ENCODE measurements at places on chromosomes 1 and 21.

DNA sequence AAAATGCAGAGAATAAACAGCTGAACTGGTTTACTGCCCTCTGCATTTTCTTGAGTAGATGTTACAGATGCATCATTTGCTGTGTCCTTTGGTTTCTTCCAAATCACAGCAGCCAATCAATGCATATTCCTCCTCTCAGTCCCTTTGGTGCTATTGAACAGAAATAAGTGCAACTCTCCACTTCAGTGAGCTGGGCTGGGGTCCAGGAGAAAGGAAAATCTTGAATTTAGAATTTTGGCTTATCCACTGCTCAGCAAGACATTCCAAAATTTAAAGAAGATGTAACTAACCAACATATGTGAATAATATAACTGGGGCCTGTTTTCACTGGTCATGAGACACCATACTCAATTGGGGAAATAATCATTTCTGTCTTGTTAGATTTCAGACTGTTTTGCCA is 39.2 kb downstream of the PRMT6 start:
- DNase-seq: no peak

DNA sequence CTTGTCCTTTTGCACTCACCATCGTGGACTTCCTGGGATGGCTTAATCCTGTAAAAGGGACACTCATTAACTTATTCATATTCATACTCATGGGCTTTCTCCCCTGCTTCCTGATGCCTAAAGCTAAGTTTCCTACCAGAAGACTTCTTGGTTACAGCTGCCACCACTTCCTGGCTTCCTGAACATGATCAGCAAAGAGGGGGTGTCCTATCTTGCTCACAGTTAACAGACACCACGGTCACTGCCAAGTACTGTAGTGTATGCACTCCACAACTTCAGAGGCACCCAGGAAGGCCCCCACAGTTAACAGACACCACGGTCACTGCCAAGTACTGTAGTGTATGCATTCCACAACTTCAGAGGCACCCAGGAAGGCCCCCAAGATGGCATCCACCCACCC is 177.8 kb downstream of the SIPA1L2 start:
- no peak for DNase-seq

DNA sequence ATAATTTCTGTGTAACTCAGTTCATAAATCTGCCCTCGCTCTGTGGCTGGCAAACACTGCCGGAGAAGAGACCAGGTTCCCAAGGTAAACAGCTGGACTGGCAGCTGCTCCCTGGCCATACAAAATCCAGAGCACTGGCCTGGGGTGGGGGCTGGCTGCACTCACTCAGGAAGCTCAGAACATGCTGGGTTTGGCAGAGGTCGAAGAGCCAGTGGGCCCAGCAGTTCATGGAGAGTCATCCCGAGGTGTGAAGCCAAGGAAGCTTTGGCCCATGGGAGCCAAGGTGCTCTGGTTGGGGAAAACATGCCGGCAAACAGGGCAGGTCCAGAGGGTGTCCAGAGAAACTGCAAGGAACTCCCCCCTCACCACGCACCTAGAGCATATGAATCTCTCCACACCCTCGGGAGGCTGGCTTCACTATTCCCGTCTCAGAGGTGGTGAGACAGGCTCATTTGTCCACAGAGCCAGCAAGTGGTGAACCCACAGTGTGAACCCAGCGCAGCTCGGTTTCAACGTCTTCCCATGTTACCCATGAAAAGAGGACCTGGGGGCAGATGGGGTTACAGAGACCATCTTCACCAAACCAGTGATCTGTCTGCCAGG is 102.4 kb downstream of the DMRTB1 start:
- DNase-seq: no peak

DNA sequence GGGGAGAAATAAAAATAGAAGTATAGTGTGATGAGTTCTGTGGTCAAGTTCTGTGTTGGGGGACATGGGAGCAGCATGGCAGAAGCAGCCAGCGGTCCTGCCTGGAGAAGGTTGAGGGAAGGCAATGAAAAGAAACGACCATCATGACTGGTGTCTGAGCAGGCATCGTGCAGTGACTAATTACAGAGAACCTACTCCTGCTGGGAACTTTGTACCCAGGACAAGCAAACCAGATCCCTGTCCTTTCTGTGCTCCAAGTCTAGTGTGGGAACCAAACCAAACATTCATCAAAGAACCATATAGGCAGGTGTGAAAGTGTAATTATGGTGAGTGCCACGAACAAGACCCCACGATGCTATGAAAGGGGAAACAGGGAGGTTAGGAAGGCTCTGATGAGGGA is 25.8 kb downstream of the KIAA0040 start:
- no peak for DNase-seq

DNA sequence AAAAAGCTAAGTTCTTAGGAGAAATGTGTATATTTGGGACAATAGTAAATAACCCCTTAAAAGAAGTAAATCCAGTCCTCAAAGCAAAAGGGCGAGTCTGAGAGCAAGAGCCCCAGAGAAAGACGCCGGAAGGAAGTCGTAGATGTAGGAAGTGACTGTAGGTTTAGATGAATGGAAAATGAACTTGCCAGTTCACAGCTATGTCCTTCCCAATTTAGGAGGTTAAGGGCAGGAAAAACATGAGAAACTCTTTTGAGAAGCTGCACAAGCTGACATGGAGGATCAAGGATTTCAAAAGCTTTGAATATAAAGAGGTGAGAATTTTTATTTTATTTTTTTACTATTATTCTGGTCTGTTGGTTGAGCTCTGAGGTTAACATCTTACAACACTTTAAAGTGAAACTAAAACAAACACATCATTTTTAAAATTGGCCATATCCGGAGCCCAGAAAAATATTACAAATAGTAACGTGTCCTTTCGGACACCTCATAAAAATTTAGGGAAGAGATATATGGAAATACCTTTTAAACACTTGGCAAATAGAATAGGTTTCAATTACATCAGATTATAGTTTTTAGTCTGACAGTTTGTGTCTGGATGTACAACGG is 1178.6 kb downstream of the MRPL39 start:
- DNase-seq: no peak

GRCh38 chr1:171279678-171280077 is 31.4 kb downstream of the FMO1 start:
- DNase-seq: no peak

GRCh38 chr1:149927056-149927562 is 494 bp downstream of the SF3B4 start:
- DNase-seq: no peak

DNA sequence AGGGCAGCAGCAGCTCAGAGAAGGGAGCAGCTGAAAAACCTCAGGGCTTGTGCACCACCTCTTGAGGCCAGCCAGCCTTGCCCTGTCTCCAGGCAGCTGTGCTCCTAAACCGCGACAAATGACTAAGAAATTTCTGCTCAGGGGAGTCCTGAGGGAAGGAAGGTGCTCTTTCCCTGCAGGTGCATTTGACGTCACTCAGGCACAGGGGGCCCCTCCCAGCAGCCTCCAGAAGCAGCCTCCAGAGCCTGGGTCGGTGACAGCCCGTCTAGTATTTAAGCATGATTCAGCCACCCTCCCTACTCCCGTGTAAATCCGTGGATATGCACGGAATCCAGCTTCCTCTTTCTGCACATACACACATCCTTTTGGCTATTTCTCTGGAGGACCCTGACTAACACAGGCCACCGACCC is 560.5 kb downstream of the KIF26B start:
- DNase-seq: no peak

- no peak for DNase-seq
Measured at GRCh38 chr1:117565076-117565556, 40.7 kb upstream of the TENT5C start.

DNA sequence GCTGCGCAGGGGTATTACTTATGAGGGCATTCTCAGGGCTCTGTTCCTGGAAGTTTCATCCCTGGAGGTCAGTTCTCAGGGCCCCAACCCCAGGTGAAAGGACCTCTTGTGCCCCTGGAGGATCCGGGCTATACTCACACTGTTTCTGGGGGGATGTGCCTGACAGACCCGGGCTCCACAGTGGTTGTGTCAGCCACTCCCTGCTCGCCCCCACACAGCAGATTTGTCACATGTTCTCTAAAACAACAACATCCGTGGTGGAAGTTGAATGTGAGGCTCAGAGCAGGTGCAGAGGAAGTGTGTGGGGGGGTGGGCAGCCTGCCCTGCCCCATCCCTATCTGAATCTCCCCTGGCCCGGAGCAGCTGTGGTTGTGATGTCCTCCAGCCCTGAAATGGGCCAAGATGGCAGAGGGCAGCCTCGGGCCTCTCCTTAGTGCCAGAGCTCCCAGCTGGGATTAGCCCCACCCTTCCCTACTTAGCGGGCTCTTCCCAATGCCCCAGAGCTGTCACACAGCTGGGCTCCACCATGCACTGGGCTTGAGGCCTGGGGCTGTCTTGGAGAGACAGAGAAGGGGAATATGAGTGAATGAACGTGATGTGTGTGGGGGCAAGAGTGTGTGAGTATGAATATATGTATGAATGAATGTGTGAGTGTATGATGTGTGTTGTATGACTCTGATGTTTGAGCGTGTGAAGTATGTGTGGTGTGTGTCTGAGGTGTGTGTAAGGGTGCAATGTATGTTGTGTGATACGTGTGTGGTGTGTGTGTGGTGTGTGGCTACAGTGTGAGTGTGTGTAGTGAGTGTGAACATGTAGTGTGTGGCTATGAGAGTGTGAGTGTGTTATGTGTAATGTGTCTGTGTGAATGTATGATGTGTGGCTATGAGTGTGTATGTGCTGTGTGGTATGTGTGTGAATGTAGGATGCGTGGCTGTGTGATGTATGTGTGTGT is 1.5 kb upstream of the FCMR start:
- DNase-seq: no peak

- no peak for DNase-seq
Measured at GRCh38 chr1:244111027-244111426, 59.9 kb downstream of the ZBTB18 start.

- DNase-seq: no peak
Measured at GRCh38 chr1:8598783-8599182, 218.7 kb downstream of the RERE start.

- no peak for DNase-seq
Measured at GRCh38 chr1:179775009-179775408, 31.9 kb downstream of the FAM163A start.

- no peak for DNase-seq
Measured at GRCh38 chr1:203272633-203273205, 32.6 kb upstream of the BTG2 start.

DNA sequence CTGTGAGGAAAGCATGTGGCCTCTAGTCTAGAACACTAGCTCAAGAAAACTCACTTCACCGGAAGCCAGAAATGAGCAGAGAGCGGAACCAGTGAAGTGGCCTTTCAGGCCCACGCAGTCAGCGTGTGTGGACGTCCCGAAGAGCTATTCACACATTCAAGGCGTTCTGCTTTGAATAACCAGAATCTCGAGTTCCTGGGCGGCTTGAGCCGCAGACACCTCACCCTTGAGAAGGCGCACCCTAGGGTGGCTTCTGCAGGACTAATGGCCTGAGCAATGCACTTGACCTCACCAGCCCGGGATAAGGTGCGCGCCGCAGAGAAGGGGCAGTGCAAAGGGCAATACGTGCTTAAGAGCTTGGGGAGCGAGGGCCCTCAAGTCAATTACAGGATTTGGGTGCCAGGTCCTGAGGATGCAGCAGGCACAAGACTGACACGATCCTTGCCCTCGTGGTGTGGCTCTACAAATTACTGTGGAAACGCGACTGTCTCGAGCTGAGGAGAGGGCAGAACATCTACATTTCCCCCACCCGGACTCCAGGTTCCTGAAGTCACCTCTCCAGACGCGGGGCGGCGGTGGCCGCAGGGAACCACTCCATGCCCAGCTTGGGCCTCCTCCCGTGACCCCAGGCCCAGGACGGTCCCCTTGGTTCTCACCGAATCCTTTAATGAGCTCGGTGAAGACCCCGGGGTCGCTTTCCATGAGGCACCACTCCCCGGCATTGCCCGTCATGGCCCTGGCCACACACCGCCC is 455 bp downstream of the UCHL5 start:
- DNase-seq: no peak

- DNase-seq: no peak
Measured at GRCh38 chr1:24679725-24680124, 36.6 kb downstream of the SRRM1 start.

All from retinal pigment epithelial cell (primary cell).